ENCODE measurements at places on chromosomes 12 and 14. TPM values are rescaled to one million over a fixed set of nuclear protein-coding genes. Genes with fewer than 3 reads are reported as not detected.

- DNase-seq = no peak
These were observed 18.7 kb upstream of the FBXO21 start for GRCh38 chr12:117208811-117209455.

GRCh38 chr14:75559451-75560222 is 18.8 kb upstream of the FLVCR2 start:
- DNase-seq = no peak

The SERPINA5 gene
- polyA plus RNA-seq = not detected

The SERPINA10 gene
- not detected for polyA plus RNA-seq
